ENCODE measurements at places on chromosomes 3 and 15.

DNA sequence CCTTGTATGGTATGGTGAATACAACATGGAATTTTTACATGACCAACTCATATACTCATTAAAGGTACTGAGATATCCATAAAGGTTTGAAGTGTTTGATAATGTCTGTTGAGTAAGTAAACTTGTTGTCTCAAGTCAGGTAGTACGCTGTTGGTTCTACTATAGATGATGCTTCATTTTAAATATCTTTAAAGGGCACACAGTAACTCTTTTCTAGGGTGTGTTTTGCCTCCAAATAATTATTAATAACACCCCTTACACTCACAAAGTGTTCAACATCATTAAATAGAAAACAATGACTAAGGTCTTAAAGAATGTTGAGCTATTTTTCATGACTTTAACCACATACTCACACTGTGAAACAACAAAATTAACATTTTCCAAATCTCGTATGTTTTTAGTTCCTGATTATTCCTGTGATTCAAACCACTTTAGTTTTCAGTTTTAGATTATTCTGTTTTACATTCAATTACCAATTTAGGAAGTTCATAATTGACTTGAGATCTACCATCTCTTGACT lies 220.0 kb upstream of the NANOGP8 start:
- no peak for DNase-seq

GRCh38 chr3:36362216-36362615 lies 18.1 kb upstream of the STAC start:
- no peak for DNase-seq

DNA sequence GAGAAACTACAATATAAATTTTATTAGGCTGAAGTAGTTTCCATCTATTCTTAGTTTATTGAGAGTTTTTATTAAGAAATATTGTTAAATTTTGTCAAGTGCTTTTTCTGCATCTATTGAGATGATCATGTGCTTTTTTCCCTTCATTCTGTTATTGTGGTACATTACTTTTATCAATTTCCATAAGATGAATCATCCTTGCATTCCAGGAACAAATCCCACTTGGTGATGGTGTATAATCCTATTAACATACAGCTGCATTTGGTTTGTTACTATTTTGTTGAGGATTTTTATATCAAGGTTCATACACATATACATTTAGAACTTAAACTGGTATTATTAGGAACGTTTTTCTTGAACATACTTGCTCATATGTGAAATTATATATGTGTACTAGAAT lies 199.8 kb downstream of the TBC1D5 start:
- peaks cover 5% of the 10 kb centered on the region for H3K4me1 ChIP-seq
- H3K36me3 ChIP-seq, result peaks cover 7% of the 10 kb centered on the region
- DNase-seq, result no peak
- H3K4me3 ChIP-seq, result no peak overlapping the region
- no peak overlapping the region for H3K27ac ChIP-seq

- H3K36me3 ChIP-seq, result no peaks in the 10 kb centered on the region
- H3K27ac ChIP-seq, result no peak overlapping the region
- H3K27me3 ChIP-seq, result no peaks in the 10 kb centered on the region
- no peak overlapping the region for H3K4me3 ChIP-seq
- no peaks in the 10 kb centered on the region for H3K4me1 ChIP-seq
- no peak for DNase-seq
Measured at GRCh38 chr15:20340931-20341661, 200.5 kb downstream of the GOLGA6L6 start.

- DNase-seq, result no peak
- no peaks in the 10 kb centered on the region for H3K36me3 ChIP-seq
- H3K27ac ChIP-seq, result no peak overlapping the region
- peaks cover 42% of the 10 kb centered on the region for H3K4me1 ChIP-seq
- H3K27me3 ChIP-seq, result peaks cover 84% of the 10 kb centered on the region
Measured at GRCh38 chr3:138938056-138938876, 8.7 kb downstream of the FOXL2 start.

- no peaks in the 10 kb centered on the region for H3K27me3 ChIP-seq
- H3K27ac ChIP-seq, result no peak overlapping the region
- H3K4me3 ChIP-seq, result peak overlapping the region; percentile 97
- no peaks in the 10 kb centered on the region for H3K36me3 ChIP-seq
- no peak for DNase-seq
- peaks cover 46% of the 10 kb centered on the region for H3K4me1 ChIP-seq
Measured at GRCh38 chr3:48897460-48898376, 964 bp downstream of the SLC25A20 start.

- H3K4me3 ChIP-seq, result peak overlapping the region; percentile 91
- no peaks in the 10 kb centered on the region for H3K27me3 ChIP-seq
- H3K4me1 ChIP-seq, result peaks cover 27% of the 10 kb centered on the region
- DNase-seq, result no peak
- peak overlapping the region; percentile 93 for H3K27ac ChIP-seq
Measured at GRCh38 chr3:53044371-53044710, 1.5 kb downstream of the SFMBT1 start.

DNA sequence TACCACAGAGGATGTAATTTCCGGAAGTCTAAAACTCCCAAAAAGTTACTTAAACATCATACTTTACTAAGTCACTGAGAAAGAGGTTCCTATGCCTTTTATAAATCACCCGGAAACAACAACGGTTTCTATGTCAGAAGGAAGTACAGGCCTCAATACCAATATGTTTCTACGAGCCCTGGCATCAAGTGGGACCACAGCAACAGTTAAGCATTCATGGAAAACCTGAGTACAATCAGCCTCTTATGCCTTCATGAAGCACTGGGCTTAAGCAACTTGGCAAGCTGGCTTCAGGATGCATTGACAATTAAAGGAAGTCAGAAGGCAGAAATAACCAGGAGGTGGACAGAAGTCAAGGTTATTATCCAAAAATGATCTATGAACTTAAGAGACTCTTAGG lies 19.1 kb upstream of the B3GNT5 start:
- H3K27me3 ChIP-seq, result peaks cover 16% of the 10 kb centered on the region
- H3K27ac ChIP-seq, result no peak overlapping the region
- DNase-seq, result no peak

DNA sequence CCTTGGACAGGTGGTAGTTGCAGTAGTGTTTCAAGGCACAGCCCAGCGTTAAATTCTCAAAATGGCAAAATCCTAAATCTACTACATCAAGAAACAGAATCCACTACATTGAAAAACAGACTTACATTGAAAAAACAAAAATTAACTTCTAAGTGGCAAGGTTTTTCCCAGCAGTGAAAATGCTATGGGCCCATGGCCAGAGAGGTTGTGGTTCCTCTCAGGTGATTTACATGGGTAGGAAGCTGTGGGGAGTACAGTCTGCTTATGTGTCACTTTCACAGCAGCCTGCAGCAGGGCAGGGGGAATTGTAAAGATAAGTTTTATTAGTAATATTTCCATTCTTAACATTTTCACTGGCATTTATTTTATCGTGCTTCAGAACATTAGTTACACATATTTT lies 24.9 kb downstream of the TTC14 start:
- H3K4me3 ChIP-seq, result no peak overlapping the region
- no peak for DNase-seq
- H3K27me3 ChIP-seq, result no peaks in the 10 kb centered on the region
- H3K4me1 ChIP-seq, result peaks cover 6% of the 10 kb centered on the region
- peaks cover 15% of the 10 kb centered on the region for H3K36me3 ChIP-seq
- H3K27ac ChIP-seq, result no peak overlapping the region

DNA sequence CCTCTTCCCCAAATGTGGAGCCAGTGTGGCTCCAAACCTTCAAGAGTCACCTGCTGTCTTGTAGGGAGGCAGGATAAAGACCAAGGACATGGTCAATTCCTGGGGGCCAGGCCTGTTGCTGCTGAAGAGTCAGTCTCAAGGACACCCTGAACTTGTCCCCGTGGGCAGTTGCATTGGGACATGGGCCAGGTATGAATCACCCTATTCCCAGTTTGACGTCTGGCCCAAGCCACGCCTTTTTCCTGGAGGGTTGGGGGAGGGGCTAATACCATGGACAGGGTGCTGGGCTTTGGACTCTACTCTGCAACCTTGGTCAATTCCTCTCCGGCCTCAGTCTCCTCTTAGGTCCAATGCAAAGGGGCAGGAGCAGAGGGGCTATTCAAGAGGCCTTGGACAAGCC lies 10.4 kb downstream of the ATP2B2 start:
- no peak for DNase-seq
- H3K4me1 ChIP-seq, result peaks cover 2% of the 10 kb centered on the region
- peaks cover 13% of the 10 kb centered on the region for H3K27me3 ChIP-seq
- H3K27ac ChIP-seq, result no peak overlapping the region
- H3K36me3 ChIP-seq, result no peaks in the 10 kb centered on the region

- H3K27ac ChIP-seq, result peak overlapping the region; percentile 98
- no peaks in the 10 kb centered on the region for H3K27me3 ChIP-seq
- H3K36me3 ChIP-seq, result no peaks in the 10 kb centered on the region
- no peak for DNase-seq
Measured at GRCh38 chr3:15064299-15064834, 748 bp downstream of the MRPS25 start.

DNA sequence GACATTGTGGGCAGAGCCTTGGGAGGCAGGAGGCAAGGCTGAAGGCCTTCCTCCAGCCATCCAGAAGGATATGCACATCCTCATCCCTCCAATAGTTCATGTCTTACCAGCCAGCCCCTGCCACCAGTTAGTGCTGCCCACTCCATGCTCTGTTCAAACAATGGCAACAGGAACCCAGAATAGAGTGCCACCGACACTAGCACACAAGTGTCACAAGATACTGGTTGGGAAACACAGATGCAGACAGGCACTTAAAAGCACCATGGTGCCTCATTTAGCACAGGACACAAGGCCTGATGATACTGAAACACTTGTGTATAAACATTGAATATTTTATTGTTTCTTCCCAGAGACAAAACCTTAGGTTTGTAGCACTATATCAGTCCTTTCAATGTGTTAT lies 56.5 kb upstream of the MYO5C start:
- no peak overlapping the region for H3K4me3 ChIP-seq
- H3K27me3 ChIP-seq, result no peaks in the 10 kb centered on the region
- H3K36me3 ChIP-seq, result peaks cover 18% of the 10 kb centered on the region
- H3K4me1 ChIP-seq, result no peaks in the 10 kb centered on the region

- peak; percentile 79 for DNase-seq
- H3K4me1 ChIP-seq, result peaks cover 14% of the 10 kb centered on the region
- H3K4me3 ChIP-seq, result no peak overlapping the region
Measured at GRCh38 chr3:197002701-197003454, 26.7 kb downstream of the MELTF start.

DNA sequence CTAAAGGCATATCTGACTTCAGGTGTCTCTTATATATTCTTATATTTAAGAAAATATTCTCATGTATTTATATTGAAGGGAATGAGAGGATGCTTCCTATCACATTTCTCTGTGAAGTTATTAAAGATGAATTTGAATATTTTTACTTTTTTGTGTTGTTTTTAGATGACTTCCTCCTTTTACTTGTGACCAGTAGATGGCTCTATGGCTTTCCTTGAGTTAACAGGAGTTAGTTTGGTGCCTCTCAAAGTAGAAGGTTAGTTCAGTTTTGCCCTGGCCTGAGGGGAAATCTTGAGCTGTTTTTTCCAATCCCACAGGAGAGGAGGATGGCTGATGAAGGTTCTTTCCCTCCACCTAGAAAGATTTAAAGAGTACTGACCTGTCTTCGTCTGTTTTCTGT lies 80.7 kb downstream of the SQOR start:
- no peak overlapping the region for H3K27ac ChIP-seq
- no peak for DNase-seq
- H3K36me3 ChIP-seq, result no peaks in the 10 kb centered on the region
- no peak overlapping the region for H3K4me3 ChIP-seq
- no peaks in the 10 kb centered on the region for H3K4me1 ChIP-seq

DNA sequence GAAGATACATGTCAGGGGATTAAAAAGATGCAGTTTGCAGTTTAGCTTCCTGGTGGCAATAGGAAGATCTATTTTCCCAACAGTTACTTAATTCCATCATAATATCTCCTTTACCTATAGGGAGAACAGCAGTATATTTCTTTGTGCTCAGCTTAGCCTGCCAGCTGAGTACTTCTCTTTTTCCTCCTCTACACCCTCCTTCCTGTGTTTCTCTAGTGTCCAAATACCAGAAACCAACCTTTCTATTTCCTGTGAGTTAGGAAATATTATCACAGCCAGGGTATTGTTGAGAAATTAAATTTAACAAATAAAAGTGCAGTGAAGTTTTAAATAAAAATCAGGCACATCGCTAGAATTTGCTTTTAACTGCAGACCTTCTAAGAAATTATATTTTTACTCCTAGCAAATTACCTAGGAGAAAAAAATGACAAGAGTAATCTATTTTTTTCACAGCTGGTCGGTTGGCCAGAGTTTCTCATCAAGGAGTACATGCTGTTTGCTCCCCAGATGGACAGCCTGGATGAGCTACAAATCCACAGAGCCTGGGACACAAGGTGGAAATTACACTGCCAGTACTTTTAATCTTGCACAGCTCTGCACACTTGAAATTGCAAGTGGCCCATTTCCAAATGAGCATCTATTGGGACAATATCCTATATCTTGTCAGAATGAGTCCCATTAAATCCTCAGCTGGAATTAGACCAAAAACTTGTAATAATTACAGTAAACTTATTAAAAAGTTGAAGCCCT lies 185.2 kb upstream of the CFAP20DC start:
- no peak overlapping the region for H3K4me3 ChIP-seq
- H3K36me3 ChIP-seq, result peaks cover 10% of the 10 kb centered on the region
- no peak for DNase-seq
- no peak overlapping the region for H3K27ac ChIP-seq
- H3K4me1 ChIP-seq, result no peaks in the 10 kb centered on the region
- no peaks in the 10 kb centered on the region for H3K27me3 ChIP-seq

DNA sequence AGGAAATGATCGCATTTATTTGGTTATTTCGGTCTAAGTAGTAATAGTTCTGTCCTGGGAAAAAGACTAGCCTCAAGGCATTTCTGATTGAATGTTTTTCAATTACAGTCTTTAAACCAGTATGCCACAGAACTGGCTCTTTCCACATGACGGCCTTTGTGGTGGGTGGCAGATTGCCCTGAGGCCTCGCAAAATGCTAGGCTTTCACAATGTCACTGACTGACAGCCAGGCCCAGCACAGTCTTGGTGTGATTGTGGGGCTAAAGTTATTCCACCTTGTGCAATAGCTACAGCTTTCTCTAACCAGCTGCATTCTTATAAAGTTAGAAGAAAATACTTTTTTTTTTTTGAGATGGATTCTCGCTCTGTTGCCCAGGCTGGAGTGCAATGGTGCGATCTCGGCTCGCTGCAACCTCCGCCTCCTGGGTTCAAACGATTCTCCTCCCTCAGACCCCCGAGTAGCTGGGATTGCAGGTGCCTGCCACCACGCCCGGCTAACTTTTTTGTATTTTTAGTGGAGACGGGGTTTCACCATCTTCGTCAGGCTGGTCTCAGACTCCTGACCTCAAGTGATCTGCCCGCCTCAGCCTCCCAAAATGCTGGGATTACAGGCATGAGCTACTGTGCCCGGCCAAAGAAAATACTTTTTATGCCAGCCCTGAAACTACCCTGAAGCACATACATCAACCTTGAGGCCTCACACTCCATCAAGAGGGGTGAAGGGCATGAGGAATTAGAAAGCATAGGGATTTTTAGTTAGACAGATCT lies 2.5 kb upstream of the ADIPOQ start:
- DNase-seq, result no peak
- no peaks in the 10 kb centered on the region for H3K4me1 ChIP-seq
- no peak overlapping the region for H3K4me3 ChIP-seq
- H3K27me3 ChIP-seq, result peaks cover 10% of the 10 kb centered on the region

Data from naive B cell (primary cell).